ENCODE measurements at places on chromosomes 3 and 15. TPM values are rescaled to one million over a fixed set of nuclear protein-coding genes. Genes with fewer than 3 reads are reported as not detected.

DNA sequence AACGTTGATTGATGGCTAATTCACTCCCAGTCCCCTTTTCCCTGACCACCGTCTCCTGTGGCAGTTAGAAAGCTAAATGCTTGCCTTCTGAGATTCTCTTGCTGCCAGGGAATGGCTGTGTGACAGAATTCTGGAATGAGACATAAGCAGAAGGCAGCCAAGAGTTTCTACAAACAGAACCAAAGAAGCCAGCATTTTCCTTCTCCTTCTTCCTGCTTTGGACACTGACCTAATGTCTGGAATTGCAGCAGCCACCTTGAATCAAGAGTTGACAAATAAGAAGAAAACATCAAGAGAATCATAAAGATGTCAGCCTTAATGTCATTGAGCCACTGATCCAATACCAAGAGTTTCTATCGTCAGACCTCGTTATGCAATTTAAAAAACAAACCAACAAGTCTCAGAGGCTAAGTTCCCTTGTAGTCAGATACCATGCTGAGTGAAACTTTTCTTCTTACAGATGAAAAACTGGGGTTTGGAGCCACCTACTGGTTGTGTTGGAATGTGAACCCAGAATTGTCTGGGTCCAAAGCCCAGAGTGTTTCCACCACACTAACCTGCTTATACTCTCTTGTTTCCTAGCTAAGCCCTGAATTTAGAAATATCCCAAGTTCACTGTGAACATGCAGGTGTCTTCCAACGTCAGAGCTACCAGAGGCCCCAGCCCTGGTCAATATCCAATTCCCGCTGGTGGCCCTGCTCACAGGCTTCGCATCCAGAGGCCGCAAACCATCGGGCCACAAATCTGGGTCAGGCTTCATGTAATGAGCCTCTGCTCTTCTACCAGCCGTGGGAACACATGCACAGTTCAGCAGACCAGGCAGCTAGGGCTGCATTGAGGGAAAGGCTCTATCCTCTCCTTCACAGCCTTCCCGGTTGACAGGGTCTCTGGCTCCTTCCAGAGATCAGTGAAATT, 42.5 kb downstream of the MCF2L2 start:
- DNase-seq: peak; percentile 68

GRCh38 chr3:32282578-32283154, 44.2 kb downstream of the CMTM8 start:
- no peak for DNase-seq

DNA sequence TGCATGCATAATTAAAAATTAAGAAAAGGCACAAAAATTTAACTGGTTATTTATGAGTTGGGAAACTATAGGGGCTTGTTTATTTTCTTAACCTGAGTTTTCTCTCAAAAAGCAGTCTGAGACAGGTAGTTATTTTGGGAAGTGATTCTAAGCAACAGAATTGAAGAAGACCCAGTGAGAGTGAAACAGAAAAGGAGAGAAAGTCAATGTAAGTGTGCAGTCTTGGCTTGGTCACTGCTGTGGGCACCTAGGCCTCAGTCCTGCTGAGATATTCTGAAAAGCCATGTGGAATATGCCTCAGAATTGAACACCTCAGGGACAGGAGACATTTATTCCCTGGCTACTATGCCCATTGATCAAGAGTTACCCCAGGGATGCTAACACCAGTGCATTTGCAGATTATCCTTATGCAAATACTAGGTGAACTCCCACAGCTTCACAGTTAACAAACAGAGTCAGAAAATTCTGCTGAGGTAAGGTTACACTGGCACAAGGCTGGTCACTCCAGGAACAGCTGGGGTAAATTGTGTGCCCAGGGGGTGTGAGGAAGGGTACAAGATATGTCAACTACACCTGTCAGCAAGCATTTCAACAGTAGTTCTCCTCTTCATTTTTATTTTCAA, 222.7 kb downstream of the EFHB start:
- DNase-seq: no peak

- DNase-seq: no peak
These were observed 42.2 kb upstream of the POMGNT2 start for GRCh38 chr3:43148033-43148432.

GRCh38 chr3:42514876-42515275, 12.4 kb downstream of the VIPR1 start:
- no peak for DNase-seq

DNA sequence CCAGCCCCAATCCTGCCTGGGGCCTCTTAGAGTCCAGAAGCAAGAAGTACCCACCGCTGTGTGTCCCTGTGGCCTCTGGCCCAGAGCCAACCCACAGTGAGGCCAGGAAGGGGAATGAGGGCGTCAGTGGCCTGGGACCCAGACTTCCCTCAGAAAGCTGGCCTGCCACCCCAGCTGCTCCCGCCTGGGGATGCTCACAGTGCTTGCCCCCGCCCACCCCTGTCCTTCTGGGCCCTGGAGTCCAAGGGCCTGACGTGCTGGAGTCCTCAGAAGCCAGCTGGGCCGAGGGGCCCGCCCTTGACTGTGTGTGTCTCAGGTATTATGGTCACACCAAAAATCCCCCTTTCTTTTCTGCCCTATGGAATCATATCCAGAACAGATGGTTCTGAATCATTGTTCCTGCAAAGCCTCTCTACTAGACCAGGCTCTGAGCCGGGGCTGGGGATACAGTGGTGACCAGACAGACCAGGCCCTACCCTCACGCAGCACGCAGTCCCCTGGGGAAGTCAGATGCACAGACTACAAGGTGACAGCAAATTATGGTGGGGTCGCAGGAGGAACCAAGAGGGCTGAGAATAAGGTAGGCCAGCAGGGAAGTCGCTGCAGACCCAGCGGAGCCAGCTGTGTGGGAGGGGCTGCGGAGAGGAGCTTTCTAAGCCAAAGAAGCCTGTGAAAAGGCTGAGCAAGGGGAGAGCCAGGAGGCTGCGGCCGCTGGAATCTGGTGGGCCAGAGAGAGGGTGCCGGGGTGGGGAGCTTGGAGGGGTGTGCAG, 99.1 kb downstream of the VGLL4 start:
- DNase-seq: peak; percentile 83

DNA sequence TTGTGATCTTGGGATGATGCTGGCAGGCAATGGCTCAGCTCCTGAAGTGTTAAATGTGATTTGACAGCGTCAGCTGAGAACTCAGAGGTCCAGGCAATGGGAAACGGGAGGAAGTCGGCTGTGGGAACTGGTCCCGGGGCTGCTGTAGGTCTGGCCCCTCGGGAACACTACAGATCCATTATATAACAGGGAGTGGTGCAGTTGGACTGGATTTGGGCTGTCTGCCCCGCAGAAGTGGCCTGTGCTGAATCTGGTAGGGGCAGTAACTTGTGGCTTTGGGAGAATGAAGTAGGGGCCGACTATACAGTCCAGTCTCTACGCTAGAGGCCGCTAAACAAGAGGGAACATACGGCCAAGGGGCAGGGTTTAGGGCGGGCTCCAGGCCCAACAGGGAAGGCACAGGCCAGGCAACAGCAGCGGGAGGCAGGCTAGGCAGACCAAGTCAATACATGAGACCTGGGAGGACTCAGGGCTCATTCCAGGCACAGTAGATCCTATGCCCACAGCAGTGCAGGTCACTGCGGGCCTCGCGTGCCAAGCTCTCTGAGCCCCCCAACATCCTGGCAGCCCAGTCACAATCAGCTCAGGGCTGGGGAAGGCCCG, 20.3 kb upstream of the IL16 start:
- DNase-seq: no peak

DNA sequence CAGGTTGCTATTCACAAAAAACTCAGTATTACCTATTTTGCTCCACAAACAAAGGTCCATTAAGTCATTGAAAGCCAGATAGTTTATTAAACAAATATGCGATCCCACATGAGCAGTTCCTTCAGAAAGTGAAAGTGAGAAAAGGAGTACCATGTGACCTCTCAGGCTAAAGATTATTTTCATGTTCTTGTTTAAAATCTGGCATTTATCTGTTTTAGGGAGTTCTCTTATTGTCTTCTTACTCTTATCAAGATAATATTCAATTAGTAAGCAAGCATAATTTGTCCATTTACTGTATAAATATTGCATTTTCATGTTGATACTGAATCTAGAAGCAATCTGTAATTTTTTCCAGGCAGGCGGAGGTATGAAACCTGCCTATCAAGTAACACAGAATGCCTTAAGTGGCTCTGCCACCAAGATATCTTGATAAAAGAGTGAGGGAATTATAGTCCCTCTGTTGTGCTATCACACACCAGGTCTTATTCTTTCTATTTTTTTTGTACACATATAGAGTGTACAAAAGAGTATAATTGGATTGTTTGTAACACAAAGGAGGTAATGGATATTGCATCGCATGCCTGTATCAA, 20.1 kb upstream of the PLSCR5 start:
- DNase-seq: peak; percentile 45

DNA sequence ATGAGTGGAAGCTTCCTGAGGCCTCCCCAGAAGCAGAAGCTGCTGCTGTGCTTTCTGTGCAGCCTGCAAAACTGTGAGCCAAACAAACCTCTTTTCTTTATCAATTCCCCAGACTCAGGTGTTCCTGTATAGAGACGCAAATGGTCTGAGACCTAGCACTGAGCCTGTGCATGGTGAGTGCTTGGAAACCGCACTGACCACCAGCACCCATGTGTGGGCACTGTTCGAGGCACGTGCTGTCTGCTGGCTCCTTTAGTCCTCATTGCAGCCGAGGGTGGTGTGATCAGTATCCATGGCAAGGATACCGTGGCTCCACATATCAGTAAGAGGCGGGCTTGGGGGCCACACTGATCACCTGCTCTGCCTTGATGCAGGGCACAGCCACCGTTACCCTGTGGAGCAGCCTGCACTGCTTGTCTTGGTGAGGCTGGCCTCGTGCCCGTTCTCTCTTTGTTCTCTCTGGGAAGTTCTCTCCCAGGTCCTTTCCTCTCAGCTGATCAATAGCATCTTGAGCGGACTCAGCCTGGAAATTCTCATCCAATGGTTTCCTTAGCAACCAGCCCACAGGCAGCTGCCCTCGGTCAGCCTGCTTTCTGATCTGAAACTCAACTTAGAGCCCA, 101.0 kb downstream of the PLXNA1 start:
- DNase-seq: no peak

- no peak for DNase-seq
These were observed 171.8 kb downstream of the EPHA6 start for GRCh38 chr3:96986241-96986640.

DNA sequence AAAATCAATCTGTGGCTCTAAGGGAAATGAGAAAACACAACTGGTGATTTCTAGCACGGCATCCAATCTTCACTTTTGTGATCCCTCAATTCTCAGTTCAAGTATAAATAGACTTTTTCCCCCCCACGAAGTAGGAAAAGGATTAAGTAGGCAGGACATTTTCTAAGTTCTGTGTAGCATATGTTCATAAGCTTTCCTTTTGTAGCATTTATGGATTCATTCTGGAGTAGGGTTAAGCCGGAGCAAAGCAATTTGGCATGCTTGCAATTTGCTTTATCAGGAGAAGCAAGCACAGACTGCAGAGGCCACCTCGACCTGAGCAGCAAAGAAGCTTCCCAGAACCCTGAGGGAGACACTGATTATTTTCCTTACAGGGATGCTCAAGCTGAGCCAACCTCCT, 66.3 kb downstream of the FHIT start:
- no peak for DNase-seq

DNA sequence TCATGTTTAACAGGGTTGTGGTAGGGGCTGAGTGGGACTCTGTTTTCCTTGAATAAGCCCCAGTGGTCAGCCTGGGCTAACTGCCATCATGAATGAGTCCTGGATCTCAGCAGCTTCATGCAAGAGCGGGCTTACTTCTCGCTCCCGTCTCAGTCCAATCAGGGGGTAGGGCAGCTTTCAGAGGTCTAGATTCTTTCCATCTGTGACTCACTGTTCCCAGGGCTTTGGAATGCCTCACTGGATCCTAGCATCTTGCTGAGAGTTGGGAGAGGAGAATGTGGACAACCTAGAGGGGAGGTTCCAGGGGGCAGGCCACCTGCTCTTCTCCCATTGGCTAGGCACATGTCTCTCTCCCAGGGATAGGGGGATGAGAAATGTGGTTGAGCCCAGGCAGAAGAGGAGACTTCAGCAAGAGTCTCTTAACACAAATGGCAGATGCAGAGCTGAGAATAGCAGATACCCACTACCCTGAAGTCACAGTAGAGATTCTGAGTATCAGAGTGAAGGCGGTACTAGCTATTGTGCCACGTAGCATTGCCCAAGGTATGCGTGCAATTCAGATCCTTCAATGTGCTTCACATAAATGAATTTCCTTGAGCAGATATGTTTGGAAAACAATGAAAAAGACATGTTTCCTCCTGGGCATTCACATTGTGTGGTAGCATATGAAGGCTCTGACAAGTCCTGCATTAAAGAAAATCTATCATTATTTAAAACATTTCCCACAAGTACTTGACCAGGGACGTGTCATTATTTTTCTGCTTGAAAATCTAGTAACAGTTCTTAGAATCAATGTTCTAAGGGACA, 257.7 kb upstream of the PROK2 start:
- DNase-seq: peak; percentile 58

DNA sequence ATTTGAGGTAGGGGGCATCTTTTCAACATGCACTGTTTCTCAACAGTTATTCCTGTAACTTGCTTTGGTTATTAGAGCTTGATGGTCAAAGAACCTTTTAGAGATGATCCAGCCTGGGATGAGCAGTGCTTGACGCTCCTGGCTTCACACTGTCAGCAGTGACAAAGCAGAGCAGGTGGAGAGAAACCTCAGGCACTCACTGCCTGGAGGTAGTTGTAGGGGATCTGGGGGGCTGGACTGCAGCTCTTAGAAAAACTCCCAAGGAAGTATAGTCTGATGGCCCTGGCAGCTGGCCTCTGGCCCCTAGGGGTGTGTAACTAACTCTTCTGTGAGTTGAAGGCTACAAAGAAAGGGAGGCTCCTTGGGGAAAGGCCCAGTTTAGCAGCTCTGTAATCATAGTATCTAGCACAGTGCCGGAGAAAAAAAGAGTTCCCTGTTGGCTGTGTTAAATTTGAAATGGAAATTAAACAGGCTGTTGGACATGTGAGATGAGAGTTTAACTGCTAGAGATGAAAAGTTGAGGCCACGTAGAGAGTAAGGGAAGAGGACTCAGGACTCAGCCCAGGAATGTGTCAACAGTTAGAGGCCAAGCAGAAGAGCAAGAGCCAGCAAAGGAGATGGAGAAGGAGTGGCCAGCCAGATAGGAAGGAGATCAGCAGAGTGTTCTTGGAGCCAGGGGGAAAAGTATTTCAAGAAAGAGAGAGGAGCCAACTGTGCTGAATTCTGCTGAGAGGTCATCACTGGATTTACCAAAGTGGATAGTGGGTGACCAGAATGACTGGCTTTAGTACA, 14.2 kb downstream of the OXNAD1 start:
- DNase-seq: peak; percentile 15

Gene GOLGA8J
- total RNA-seq: not detected

Gene PCSK6
- 0.52 TPM for total RNA-seq

Gene BUB1B
- total RNA-seq: 63.2 TPM

Gene SCN5A
- 39.0 TPM for total RNA-seq

Gene FBN1
- total RNA-seq: 109 TPM

Gene FSD2
- total RNA-seq: not detected

Gene SLC35G2
- 17.4 TPM for total RNA-seq

Gene ARRDC4
- 3.1 TPM for total RNA-seq

Gene GABRR3
- not detected for total RNA-seq

All from LHCN-M2 (cell line).